ENCODE measurements at places on chromosomes 7 and 10.

DNA sequence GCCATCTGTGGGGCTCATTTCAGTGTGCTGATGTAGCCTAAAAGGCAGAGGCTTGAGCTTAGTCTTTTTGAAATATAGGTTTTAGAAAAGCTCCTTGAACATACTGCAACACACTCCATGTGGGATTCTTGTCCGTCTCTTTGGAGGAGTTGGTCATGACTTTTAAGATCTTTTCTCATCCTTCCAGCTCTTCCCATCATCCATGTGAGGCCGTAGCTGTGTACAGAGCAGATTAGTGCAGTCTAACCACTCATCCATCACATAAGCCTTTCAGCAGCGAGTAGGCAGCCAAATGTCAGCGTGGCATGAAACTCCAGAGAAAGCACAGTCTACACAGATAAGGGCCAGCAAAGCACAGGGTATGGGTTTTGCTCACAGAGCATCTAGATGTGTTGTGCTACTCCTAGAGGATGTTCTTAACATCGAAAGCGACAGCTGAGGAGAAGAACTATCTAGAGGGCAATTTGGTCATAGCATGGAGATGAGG is 28.1 kb upstream of the NPVF start:
- DNase-seq = no peak

GRCh38 chr10:70960316-70960715 is 72.0 kb upstream of the PCBD1 start:
- no peak for DNase-seq

DNA sequence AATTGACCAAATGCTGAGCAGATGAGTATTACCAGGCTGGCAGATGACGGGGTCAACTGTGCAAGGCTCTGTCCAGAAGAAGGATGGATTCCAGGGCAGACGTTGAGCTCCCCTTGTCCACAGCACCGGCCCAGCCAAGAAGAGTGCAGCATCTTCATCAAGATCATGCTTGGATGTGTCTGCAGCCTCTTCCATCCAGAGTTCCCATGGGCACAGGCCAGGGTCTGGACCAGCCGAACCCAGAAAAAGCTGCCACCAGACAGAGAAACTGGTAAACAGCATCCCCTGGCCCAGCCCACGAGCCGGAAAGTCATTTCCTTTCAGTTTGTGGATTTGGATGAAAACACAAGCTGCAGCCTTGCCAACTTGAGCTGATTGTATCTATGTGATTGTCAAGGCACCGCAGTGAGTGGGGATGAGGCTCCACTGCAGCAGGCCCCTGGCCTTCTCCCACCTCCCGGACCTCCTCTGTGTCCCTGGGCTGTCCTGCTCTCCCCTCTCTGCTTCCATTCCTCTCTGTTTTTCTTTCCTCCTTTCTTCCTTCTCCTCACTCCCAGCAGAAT is 321.8 kb downstream of the TCERG1L start:
- DNase-seq = peak; percentile 4

- no peak for DNase-seq
These were observed 35.8 kb downstream of the DDIT4 start for GRCh38 chr10:72309290-72310240.

- no peak for DNase-seq
These were observed 12.6 kb downstream of the PDAP1 start for GRCh38 chr7:99395616-99396327.

- DNase-seq = no peak
These were observed 387.7 kb upstream of the PFKP start for GRCh38 chr10:2679646-2680045.

GRCh38 chr7:22549667-22550513 is 49.9 kb upstream of the STEAP1B start:
- peak; percentile 63 for DNase-seq

DNA sequence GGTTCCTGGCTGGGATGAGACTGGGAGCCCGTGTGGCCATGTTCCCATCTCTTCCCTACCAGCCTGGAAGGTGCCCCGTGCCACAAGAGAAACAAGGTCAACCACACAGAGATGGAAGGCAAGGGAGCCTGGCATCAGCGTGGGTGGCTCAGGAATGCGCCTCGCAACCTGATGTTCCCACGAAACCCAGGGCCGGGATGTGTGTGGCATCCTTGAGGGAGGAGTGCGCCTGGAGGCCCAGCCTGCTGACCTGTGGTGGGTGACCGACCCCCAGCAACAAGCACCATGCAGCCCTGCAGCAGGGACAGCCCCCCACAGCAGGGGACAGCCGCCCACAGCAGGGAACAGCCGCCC is 267.2 kb downstream of the ELFN1 start:
- DNase-seq = no peak

GRCh38 chr10:126511917-126512479 is 123.7 kb upstream of the ADAM12 start:
- no peak for DNase-seq

DNA sequence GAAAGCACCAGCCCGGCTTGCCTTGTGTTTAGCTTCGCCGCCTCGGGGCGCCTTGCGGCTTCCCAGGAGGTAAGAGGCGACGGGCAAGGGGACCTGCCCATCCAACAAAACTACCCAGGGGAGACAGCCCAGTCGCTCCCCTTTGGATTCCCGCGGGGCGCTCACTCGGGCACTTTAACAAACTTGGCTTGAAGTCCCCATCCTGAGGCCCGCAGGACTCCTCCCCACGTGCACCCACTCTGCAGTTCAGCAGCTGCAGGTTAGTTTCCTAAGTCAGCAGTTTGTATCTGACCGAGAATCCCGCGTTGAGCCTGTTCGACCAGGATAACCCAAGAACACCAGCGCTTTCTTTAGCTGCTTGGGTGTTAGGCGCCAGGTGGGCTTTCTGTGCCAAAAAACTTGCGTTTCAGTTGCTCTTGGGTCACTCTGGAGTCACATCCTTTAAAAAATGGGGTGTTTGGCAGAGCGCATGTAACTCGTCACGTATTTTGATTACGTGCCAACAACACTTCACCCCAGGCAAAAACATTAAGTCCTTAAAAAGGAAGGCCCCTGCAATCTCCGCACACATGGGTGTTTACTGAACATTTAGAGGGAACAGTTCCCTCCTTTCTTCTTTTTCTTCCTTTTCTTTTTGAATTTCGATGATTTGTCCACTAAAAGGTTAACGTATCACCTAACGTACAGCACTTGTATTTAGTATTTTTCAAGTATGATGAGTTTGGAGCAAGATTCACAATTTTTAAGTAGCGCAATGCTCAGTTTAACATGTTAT is 876 bp downstream of the DNAH11 start:
- peak; percentile 39 for DNase-seq

DNA sequence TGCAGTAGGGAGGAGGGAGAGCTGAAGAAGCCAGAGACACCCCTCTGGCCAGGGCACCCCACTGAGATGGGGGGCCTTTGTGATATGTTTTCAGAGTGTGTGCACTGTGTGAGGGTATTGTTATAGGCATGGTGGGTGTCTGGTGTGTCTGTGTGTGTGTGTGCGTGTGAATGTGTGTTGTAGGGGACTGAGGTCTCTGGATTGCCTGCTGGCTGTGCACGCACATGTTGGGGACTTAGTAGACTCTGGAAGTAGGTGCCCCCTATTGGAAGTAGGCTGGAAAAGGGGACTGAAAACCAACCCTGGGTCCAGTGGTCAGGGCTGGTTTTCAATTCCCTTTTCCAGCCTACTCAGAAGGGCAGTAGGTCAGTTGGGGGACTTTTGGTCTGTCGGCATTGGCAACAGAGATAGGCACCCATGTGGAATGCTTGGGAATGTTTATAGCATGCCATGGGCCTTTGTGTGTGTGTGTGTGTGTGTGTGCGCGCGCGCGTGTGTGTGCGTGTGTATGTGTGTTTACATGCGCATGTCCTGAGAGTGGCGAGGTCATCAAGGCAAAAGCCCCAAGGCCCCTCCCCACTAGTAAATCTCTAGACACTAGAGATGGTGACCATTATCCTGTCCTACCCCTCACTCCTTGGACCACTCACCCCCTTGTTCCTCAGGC is 78.8 kb downstream of the HIF1AN start:
- DNase-seq = no peak

GRCh38 chr10:96374639-96374984 is 15.8 kb upstream of the OPALIN start:
- no peak for DNase-seq

DNA sequence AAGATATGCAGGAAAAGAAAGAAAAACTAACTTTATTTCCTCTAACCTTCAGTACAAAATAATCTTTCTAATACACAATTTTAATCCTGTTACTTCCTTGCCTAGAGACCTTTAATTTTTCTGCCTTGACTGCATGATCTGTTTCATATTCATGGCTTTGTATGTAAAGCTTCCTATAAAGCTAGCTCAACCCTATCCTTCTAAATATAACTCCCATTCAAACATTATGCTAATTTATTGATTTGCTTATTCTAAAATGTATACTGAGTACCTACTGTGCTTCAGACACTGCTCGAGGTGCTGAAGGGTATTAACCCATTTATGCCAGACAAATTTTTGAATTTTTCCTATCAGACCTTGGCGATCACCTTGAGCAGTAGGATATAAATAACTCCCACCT is 47.6 kb downstream of the SEMA3C start:
- DNase-seq = no peak

DNA sequence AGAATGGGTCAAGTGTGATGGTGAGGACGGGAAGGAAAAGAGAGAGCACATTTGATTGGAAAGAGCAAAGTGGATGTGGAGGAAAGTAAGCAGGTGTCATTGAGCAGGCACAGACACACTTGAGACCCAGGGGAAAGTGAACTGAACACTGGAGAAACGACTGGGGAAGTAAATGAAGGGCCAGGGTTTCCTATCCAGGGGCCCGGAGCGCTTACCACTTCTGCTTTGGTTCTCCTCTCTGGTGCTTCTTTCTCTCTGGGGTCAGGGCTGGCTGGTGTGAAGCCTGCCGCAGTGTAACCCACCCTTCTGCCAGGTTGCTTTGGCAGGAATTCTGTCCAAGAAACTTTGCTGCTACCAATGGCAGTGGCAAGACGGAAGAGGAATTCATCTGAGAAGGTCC is 219.3 kb downstream of the SKAP2 start:
- no peak for DNase-seq

GRCh38 chr10:31930023-31930751 is 1.6 kb upstream of the ARHGAP12 start:
- no peak for DNase-seq

DNA sequence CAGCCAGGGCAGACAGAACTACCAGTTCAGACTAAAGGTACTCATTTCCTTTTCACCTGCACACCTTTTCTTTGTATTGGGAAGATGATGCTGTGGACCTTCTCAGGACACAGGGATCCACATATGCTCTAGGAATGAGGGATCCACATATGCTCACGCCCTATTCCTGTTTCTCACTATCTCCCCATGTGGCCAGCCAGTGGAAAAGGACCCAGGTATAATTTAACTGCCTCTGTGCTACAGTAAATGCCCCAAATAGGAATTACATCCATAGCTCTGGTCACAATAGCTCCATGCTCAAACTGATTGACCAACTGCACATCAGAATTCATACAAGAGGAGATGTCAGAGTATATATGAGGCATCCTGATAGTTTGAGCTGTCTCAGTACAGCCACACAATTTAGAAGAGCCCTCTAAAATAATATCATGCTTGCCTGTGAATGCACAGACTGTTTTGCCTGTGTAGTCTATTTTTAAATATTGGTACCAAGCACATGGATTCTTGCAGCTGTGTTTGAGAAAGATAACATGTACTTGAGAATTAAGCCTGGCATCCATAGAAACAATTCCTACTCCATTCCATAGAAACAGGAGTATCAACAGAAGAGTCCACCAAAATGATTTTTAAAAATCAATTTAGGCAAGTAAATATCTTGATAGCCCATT is 43.7 kb downstream of the CTTNBP2 start:
- DNase-seq = no peak

GRCh38 chr10:129332476-129332875 is 134.6 kb upstream of the MGMT start:
- DNase-seq = no peak

DNA sequence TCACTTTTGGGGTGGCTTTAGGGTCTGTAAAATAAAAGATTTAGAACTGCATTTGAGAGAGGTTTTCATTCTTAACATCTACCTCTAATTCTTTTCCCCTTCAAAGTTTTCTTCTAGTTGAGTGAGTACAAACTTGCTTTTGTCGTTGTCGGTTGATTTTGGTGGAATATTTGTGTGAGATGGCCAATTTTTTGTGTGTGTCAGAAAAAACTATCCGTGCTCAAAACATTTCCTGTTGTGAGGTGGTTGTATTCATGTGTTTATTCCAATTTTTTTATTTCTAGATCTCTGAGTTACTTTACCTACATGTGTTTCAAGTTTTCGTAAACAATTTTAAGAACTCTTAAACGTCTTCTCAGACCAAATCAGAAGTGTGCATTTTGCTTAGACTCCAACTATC is 1.6 kb downstream of the AHR start:
- DNase-seq = no peak

GRCh38 chr7:2637505-2638223 is 5.9 kb downstream of the TTYH3 start:
- DNase-seq = no peak

GRCh38 chr7:56537952-56538351 is 421.7 kb upstream of the NUPR2 start:
- DNase-seq = peak; percentile 27

DNA sequence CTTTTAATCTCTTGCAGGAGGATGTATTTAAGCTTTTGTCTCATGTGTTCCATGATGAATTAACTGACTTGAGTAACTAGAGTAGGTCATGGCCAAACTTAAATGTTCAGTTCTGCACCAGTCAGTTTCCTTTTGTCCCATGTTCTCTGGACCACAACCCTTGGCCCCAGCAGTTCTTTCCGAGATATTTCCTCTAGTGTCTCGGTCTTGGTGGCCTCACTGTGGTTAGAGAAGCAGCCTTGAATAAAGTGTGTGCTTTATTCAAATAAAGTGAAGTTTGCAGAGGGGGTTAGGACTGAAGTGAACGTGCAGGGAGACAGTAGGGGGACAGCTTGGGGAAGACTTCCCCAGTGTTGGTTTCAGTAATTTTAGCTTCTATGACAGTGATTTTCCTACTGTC is 9.3 kb downstream of the ZNF212 start:
- DNase-seq = no peak

GRCh38 chr10:49414496-49414895 is 18.6 kb upstream of the DRGX start:
- DNase-seq = no peak

- no peak for DNase-seq
These were observed 84.6 kb upstream of the PDGFA start for GRCh38 chr7:604001-604883.
